ENCODE measurements at places on chromosomes 12 and 14. TPM values are rescaled to one million over a fixed set of nuclear protein-coding genes. Genes with fewer than 3 reads are reported as not detected.

DNA sequence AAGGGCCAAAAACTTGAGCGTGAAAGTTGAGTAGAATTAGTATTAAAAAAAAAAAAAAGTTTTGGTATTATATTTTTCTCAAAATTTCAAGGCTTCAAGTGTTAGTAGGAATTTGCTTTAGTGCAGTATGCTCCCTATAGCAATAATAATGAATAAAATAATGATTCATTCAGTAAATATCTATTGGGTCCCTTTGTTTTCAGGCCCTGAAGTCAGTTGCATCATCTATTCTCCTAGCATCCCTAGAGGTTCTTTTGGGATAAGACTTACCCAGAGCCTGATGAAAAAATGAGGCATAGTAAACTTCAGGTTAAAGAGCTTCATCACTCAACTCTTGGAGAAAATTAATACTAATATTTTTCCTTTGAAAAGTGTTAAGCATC is 1.1 kb downstream of the KMT5A start:
- H3K27ac ChIP-seq = no peak overlapping the region
- peak overlapping the region; percentile 84 for H3K4me3 ChIP-seq
- peaks cover 3% of the 10 kb centered on the region for H3K4me1 ChIP-seq
- no peaks in the 10 kb centered on the region for H3K27me3 ChIP-seq
- peaks cover 2% of the 10 kb centered on the region for H3K36me3 ChIP-seq

DNA sequence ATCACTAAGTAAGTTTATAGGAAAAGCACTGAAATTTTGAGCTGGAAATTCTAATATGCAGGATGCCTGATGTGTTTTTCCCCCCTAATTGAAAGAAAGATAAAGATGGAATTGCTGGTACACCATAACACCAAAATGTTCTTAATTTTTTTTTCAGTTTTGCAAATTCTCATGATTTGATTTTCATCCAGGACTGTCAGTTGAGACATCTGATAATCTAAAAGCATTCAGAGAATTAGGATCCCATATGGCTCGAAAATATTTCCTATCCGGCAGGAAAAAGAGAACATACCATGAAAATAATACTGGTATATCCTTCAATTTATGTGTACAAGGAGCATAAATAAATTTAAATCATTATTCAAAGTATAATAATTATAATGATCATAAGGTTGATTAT is 452.1 kb downstream of the APAF1 start:
- H3K27ac ChIP-seq = no peak overlapping the region
- no peak for DNase-seq
- no peak overlapping the region for H3K4me3 ChIP-seq
- no peaks in the 10 kb centered on the region for H3K36me3 ChIP-seq
- peaks cover 3% of the 10 kb centered on the region for H3K4me1 ChIP-seq

DNA sequence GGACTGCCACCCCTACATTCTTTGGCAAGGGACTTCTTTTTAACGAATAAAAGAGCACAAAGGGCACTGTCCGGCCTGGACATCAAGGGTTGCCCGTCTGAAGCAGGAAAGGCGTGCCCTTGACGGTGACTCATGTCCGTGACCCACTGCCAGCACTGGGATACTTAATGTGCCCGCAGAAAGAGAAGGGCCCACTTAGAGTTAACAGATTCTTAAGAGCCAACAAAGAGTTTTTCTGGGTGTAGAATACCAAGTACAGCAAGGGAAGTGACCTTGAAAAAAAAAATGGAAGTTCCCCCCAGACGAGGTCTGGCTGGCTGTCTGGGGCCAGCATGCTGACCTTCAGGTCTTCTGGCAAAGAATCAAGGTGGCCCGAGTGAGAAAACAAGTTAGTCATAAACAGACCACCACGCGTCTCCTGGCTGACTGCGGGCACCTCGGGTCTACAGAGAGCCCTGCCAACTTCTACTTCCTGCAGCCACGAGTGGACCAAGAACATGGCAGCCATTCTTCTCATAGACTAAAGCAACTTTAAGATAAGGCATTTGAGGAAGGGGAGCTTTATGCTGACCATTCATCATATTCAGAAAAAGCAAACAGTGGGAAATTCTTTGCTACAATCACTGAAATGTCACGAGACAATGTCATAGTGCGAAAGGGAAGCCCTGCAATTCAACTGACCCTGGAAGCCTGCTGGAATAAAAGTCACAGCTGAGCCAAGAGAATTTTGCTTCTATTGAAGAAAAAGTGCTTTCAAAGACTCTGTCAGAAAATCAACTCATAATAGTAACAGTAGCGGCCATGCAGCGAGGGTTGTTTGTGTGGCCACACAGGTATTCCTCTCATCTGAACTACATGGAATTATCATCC is 10.5 kb upstream of the SELPLG start:
- peak; percentile 23 for DNase-seq
- H3K27me3 ChIP-seq = no peaks in the 10 kb centered on the region
- H3K36me3 ChIP-seq = peaks cover 55% of the 10 kb centered on the region
- H3K4me3 ChIP-seq = no peak overlapping the region
- H3K27ac ChIP-seq = no peak overlapping the region

GRCh38 chr12:8065991-8066594 is at the start of gene C3AR1:
Gene C3AR1, minus strand, starts transcription at chr12:8066359. Its CDS starts 6,174 bp downstream, at chr12:8060185.
- no peaks in the 10 kb centered on the region for H3K27me3 ChIP-seq
- H3K27ac ChIP-seq = no peak within 1 kb of the TSS
- no peaks in the 10 kb centered on the region for H3K4me1 ChIP-seq

Gene CHD8
- 132 TPM for total RNA-seq
